ENCODE measurements at places on chromosomes 1 and 21.

DNA sequence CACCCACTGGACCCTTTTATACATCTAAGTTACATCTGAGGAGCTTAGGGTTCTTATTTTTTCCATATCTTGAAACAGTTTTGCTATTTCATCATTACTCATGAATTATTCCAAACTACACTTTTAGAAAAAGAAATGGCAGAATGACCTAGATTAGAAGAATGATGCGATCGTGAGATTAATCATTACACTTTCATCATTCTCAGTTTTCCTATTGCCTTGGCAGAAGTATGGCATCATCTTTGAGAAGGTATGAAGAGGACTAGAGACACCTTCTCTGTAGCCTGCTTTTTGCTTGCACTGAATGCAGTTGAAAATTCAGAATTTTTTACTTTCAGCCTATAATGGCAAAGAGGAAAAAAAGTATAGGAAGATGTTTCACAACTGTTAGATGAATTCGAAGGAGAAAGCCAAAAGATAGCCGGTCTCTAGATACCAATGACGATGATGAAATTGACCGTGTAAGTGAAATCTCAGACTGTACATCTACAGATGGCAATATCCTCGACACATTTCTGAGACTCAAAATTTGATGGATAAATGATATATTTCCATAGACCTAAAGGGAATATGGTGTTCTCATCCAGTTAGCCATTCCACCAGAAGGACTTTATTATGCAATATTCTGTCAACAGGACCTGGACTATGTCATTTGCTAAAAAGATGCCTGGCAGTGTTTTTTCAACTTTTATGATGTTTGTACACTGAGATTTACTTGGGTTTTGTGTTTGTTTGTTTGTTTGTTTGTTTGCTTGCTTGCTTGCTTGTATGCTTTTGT, 191.8 kb downstream of the TOMM20 start:
- DNase-seq = no peak

DNA sequence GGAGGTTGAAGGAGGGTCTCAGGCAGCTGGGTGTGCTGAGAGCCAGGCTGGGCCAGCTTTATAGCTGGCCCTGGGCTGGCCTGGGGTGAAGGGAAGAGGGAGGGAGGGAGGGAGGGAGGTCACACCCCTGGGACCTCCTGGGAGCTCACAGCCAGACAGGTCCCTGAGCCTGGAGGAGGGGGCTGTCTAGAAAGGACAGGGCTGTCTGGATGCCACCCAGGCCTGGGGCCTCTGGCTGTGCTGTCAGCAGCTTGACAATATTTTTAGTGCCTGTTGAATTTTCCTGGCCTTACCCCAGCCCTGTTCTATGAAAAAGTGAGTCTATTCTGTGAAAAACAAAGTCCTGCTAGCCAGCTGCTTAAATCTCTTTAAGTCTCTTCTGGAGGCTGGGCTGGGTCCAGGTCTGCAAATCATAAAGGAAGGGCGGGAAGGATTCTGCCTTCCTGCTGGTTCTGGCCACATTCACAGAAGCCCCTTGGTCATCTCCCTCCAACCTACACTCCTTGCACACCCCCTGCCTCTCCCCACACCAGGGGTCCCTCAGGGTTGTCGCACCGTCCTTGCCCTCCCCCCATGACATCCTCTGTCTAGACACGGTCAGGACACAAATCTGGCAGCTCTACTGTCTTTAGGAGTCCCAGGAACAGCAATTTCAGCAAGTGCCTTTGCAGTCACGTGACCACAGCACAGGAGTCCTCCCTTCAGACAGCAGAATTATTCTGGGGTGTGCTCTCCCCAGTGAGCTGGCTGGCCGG, at the start of gene LEFTY2:
Gene LEFTY2 (minus strand): TSS at position 34 of the 755 bp plus-strand sequence. CDS start 80 bp downstream, outside the sequence.
- no peak for DNase-seq

DNA sequence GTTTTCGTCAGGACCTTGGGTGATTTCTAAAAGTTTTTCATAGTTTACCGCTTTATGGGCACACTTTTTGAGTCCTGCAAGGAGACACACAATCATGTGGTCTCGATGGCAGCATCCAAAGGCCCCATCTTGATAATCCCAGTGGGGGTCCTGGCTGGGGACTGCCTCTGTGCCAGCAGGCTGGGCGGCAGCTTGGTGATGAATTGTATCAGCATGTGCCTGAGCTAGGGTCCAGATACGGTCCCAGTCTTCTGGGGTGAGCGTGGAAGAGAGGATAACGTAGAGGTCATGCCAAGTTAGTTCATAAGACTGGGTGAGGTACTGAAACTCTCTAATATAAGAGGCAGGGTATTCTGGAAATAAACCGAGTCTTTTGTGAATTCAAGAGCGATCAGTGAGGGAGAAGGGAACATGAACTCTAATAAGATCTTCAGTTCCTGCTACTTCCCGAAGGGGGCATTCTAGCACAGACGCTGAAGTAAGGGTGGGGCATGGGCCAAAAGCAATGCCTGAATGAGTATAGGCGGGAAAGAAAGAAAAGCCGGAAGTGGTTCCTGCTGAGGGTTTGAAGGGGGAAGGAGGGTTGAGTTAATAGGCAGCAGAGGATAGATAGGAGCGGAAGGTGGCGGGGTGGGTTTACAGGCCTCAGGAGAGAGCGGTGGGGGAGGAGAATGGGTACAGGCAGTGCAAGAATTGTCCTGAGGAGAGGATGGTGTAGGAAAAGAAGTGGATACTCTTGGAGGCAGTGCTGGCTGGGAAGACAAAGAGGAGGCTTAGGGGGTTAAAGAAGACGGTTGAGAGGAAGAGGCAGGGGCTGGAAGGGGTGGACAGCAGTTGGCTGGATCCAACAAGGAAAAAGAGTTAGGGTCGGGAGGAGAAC, 1.6 kb downstream of the ERVH48-1 start:
- peak; percentile 65 for DNase-seq

DNA sequence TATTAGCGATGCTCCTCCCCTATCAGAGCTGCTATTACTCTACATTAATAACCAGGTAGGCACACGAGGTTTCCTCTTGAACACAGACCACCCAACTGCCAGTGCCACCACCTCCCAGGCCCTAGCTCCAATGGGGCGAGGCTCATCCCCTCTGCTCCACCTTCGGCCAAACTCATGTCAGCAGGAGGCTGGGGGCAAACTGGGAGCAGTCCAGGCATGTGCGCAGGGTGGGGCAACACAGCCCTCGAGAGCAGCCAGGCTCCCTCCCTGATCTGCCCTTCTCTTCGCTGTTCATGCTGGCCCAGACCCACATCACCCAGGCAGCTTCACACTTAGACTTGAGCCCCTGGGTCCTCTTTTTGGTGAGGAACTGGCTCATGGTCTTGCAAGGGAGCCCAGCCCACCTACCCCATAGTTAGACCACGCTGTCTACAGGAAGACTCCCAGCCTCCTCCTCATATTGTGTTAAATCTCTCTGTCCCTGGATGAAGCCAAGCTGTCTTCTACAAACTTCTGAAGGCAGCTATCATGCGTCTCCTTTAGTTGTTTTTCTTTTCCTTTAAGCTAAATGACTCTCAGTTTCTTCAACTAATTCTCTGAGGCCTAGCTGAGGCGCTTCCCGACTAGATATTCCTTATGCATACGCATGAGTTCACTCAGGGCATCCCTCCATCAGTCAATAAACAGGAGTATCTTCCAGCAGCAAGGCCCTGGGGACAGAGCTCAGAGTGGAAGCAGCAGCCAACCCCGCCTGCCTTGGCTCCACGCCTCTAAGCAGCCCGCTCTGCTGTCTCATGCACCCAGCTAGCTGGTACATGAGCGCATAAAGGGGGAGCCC, 12.0 kb downstream of the TMEM9 start:
- no peak for DNase-seq

DNA sequence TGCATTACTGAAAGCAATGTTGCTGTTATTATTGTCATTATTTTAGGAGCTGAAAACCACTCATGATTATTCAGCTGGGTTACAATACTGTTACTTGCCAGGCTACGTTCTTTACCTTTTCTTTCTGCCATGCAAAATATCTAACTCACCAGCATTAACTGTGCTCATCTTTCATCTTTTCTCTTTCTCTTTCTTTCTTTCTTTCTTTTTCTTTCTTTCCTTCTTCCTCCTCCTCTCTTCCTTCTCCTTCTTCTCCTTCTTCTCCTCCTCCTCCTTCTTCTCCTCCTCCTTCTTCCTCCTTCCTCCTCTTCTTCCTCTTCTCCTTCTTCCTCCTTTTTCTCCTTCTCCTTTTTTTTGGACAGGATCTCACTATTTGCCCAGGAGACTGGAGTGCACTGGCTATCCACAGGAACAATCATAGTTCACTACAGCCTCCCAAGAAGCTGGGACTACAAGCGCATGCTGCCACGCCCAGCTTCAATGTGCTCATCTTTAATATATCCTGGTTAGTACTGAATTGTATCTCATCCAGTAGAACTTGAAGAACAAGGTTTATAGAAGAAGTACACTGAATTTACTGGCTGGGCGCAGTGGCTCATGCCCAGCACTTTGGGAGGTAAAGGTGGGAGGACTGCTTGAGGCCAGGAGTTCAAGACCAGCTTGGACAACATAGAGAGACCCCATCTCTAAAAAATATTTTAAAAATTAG, 6.9 kb upstream of the ZMYM4 start:
- DNase-seq = no peak

- no peak for DNase-seq
Measured at GRCh38 chr1:2345297-2346075, 45.9 kb downstream of the MORN1 start.

GRCh38 chr1:68301471-68302001, 69.2 kb upstream of the WLS start:
- DNase-seq = no peak

DNA sequence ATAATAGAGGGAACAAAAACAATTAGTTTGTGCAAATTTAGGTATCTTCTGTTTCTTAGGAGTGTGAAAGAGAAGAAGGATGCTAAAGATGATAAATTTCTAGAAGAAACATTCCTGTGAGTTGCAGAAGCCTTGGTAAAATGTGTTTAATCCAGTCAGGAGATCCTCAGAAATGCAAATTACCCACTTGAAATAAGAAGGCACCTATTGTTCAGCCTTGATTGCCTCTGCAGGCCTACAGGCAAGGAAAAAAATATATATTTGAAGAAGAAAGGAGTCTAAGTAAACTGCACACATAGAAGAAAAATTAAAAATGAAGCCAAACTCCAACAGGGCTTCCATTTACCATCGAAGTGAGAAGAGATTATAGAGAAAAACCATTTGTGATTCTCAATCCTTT, 51.0 kb upstream of the LHX8 start:
- DNase-seq = no peak

- no peak for DNase-seq
Measured at GRCh38 chr21:44765231-44766013, 36.2 kb downstream of the UBE2G2 start.

All from dorsolateral prefrontal cortex (tissue), 122 donors.